Type B pancreatic cell (in vitro differentiated cells): ENCODE measurements at places on chromosomes 1 and 21.

- H3K27ac ChIP-seq: no peak overlapping the region
- no peak overlapping the region for H3K4me3 ChIP-seq
- H3K27me3 ChIP-seq: no peaks in the 10 kb centered on the region
- H3K4me1 ChIP-seq: peaks cover 4% of the 10 kb centered on the region
- peaks cover 45% of the 10 kb centered on the region for H3K36me3 ChIP-seq
- no peak for DNase-seq
These were observed 25.7 kb downstream of the TTC3 start for GRCh38 chr21:37098751-37099150.

DNA sequence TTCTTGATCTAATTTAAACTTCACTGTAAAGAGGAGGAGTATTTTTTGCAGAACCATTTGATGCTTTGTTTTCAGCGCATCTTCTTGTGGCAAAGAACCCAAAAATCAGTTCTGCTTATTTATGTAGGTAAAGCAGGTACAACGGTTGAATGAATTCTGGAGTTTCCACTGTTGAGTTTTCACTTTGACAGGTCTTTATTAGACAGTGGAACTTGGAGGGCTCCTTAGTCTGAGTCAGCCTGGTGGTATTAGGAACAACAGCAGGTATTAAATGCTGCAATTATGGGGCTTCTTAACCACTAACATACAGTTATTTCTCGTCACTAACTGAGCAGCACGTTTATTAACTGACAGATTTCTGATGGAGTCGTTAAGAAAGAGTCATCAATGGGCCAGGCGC is 1.2 kb downstream of the LRIG2 start:
- no peaks in the 10 kb centered on the region for H3K27me3 ChIP-seq
- peak overlapping the region; percentile 99 for H3K4me3 ChIP-seq
- H3K27ac ChIP-seq: peak overlapping the region; percentile 98
- no peak for DNase-seq

DNA sequence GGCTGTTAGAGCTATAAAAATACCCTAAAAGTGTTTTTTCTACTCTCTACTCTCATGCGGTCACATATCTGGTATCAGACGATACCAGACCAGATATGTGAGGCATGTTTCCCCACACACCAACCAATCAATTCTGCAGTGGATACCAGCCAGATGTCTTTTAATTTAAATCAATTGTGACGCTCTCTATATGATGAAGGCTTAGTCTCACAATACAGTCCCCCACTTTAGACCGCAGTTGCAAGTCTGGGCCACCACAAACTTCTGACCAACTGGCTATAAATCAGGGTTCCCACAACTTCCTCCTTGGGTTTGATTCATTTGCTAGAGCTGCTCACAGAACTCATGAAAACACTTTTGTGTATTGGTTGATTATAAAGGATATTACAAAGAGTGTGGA is 586.1 kb upstream of the ZP4 start:
- H3K27me3 ChIP-seq: no peaks in the 10 kb centered on the region
- no peaks in the 10 kb centered on the region for H3K36me3 ChIP-seq
- no peak overlapping the region for H3K27ac ChIP-seq
- H3K4me1 ChIP-seq: no peaks in the 10 kb centered on the region
- DNase-seq: no peak

GRCh38 chr1:40620586-40621210 is 44.8 kb downstream of the RIMS3 start:
- no peak overlapping the region for H3K4me3 ChIP-seq
- H3K27ac ChIP-seq: no peak overlapping the region
- H3K4me1 ChIP-seq: no peaks in the 10 kb centered on the region
- H3K27me3 ChIP-seq: peaks cover 5% of the 10 kb centered on the region
- no peaks in the 10 kb centered on the region for H3K36me3 ChIP-seq

GRCh38 chr1:16031551-16031950 is 9.7 kb downstream of the CLCNKA start:
- no peak for DNase-seq
- no peak overlapping the region for H3K27ac ChIP-seq
- no peak overlapping the region for H3K4me3 ChIP-seq
- H3K4me1 ChIP-seq: peaks cover 6% of the 10 kb centered on the region
- no peaks in the 10 kb centered on the region for H3K27me3 ChIP-seq

DNA sequence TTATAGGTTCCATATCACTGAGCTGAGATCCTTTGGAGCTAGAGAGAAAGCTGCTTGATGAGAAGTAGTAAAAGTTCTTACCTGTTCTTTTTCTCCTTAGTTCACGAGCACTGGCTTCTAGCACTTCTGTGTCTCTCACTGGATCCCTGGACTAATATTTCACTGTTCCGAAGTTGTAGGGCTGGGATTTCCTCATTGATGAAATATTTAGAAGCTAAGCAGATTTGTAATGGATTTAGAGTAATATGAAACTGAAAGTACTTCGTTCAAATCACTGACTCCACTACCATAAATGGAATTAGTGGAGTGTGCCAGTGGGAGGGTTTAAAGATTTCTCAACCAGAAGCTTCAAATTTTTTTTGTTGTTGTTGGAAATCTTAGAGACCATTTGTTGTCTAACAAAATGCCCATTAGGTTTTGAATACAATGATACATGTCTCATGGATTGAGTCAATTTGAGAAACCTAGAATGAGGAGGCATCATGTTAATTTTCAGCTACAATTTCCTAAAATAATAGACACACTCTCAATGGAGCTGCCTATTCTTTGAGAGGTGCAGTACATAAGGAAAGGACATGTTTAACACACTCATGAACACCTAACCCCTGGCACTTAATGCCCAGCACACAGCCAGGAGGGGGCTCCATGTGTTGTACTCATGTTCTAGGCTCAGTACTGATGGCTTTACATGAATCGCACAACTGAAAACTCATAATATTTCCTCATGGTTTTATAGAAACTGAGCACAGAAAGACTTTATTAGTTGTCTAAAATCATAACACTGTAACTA is at the start of gene GBP1:
GBP1 (minus strand) TSS at position 130 of the 790 bp plus-strand sequence. CDS start 1,974 bp downstream, outside the sequence.
- H3K4me1 ChIP-seq: peaks cover 17% of the 10 kb centered on the region
- DNase-seq: no peak
- H3K4me3 ChIP-seq: peak within 1 kb of the TSS; percentile 82

GRCh38 chr1:70459496-70460225 is 48.6 kb downstream of the CTH start:
- H3K4me3 ChIP-seq: no peak overlapping the region
- no peak overlapping the region for H3K27ac ChIP-seq
- no peak for DNase-seq

DNA sequence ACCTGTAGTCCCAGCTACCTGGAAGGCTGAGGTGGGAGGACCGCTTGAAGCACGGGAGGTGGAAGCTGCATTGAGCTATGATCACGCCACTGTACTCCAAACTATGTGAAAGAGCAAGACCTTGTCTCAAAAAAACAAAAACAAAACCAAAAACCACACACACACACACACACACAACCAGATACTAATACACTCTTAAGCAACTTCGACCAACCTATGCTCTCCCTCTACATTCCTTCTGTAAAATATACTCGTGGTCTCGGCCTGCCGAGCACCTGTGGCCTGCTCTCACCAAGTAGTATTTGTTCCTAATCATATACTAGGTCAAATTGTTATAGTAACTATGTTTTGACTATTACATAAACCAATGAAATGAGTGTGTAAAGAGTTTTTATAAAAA is 13.5 kb upstream of the SYT2 start:
- H3K27ac ChIP-seq: no peak overlapping the region
- H3K4me3 ChIP-seq: no peak overlapping the region
- peaks cover 4% of the 10 kb centered on the region for H3K4me1 ChIP-seq
- DNase-seq: no peak

- no peaks in the 10 kb centered on the region for H3K27me3 ChIP-seq
- no peak overlapping the region for H3K27ac ChIP-seq
- no peaks in the 10 kb centered on the region for H3K4me1 ChIP-seq
- H3K4me3 ChIP-seq: no peak overlapping the region
- no peak for DNase-seq
These were observed 68.4 kb upstream of the MAGI3 start for GRCh38 chr1:113321771-113322387.

DNA sequence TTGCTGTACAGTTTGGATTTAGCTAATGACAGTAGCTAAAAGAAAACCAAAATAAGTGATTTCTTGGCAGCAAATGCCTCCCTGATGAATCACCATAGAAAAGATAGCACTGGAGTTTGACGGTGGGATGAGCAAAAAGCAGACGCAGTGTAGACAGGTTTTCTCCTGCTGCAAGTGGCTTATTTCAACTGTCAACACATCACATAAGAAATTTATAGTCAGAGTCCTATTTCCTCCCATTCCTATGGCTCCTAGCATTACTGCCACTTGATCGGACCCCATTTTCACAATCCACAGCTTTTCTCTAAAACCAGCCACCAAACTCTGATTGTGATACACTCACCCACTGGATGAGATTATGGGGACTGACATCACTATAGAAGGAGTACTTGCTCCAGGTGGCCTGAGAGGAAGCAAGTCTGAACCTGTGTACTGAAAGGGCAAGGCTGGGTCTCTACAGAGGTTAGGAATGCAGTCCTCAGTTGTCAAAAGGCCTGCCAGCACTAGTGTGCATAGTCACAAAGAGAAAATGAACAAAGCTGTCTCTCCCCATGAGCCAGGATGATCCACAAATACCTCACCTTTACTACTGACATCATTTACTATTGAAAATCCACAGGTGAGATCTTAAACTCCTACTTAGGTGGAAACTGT is 359.8 kb downstream of the LTN1 start:
- H3K4me1 ChIP-seq: no peaks in the 10 kb centered on the region
- no peak overlapping the region for H3K4me3 ChIP-seq
- no peaks in the 10 kb centered on the region for H3K27me3 ChIP-seq
- H3K27ac ChIP-seq: peak overlapping the region; percentile 69
- no peak for DNase-seq
- no peaks in the 10 kb centered on the region for H3K36me3 ChIP-seq

- H3K4me3 ChIP-seq: no peak overlapping the region
- no peak overlapping the region for H3K27ac ChIP-seq
- peaks cover 16% of the 10 kb centered on the region for H3K4me1 ChIP-seq
- H3K36me3 ChIP-seq: no peaks in the 10 kb centered on the region
- no peak for DNase-seq
These were observed 71.4 kb downstream of the ZNF281 start for GRCh38 chr1:200338451-200338850.

- DNase-seq: no peak
- peaks cover 14% of the 10 kb centered on the region for H3K27me3 ChIP-seq
- no peak overlapping the region for H3K4me3 ChIP-seq
- H3K36me3 ChIP-seq: no peaks in the 10 kb centered on the region
These were observed 51.2 kb downstream of the GORAB start for GRCh38 chr1:170583186-170583585.

- H3K4me3 ChIP-seq: no peak overlapping the region
- H3K27me3 ChIP-seq: no peaks in the 10 kb centered on the region
- no peaks in the 10 kb centered on the region for H3K36me3 ChIP-seq
- H3K4me1 ChIP-seq: peaks cover 12% of the 10 kb centered on the region
- DNase-seq: no peak
These were observed 62.8 kb downstream of the EVA1C start for GRCh38 chr21:32475162-32475812.

DNA sequence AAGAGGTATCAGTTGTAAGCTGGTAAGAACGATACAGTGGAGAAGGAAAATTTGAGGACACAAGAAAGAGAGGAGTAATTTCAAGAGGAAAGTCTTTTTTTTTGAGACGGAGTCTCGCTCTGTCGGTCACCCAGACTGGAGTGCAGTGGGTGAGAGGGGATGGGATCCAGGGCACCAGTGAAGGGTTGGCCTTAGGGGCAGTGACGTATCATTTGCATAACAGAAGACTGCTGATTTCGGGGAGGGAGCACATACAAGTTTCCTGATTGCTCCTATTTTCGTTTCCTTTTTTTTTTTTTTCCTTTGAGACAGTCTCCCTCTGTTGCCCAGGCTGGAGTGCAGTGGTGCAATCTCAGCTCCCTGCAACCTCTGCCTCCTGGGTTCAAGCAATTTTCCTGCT is 4.2 kb downstream of the S100A13 start:
- no peak overlapping the region for H3K4me3 ChIP-seq
- H3K36me3 ChIP-seq: peaks cover 12% of the 10 kb centered on the region
- no peak overlapping the region for H3K27ac ChIP-seq

- DNase-seq: peak; percentile 20
- H3K4me1 ChIP-seq: no peaks in the 10 kb centered on the region
- H3K27ac ChIP-seq: no peak overlapping the region
- peaks cover 3% of the 10 kb centered on the region for H3K27me3 ChIP-seq
- peaks cover 4% of the 10 kb centered on the region for H3K36me3 ChIP-seq
These were observed 32.0 kb upstream of the LRP8 start for GRCh38 chr1:53359934-53360276.

- peaks cover 25% of the 10 kb centered on the region for H3K4me1 ChIP-seq
- peak overlapping the region; percentile 25 for H3K27ac ChIP-seq
- H3K36me3 ChIP-seq: no peaks in the 10 kb centered on the region
- H3K4me3 ChIP-seq: no peak overlapping the region
These were observed 293.3 kb downstream of the DISC1 start for GRCh38 chr1:231919886-231920285.

DNA sequence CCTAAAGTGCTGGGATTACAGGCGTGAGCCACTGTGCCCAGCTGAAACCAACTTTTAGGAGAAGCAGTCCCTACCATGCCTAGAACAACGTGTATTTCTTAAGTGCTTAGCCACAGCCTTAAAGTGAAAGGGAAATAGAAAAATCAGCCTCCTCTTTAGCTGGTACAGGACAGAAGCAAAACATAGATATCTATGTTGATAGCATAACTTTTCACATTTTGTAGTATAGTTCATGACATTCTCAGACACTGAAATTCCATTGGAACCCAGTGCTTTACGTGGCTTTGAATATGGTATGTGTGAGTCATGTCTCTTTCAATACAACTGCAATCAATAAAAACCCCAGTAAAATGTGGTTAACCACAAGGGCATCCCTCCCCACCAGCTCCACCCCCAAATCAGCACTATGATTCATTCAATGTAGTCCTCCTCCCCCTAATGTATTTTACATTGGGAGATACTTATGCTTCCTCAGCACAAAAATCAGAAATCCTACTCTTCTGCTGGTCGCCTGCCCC is 32.1 kb downstream of the TGFB2 start:
- H3K27ac ChIP-seq: peak overlapping the region; percentile 21
- H3K27me3 ChIP-seq: no peaks in the 10 kb centered on the region
- peaks cover 49% of the 10 kb centered on the region for H3K4me1 ChIP-seq
- H3K4me3 ChIP-seq: no peak overlapping the region
- peaks cover 17% of the 10 kb centered on the region for H3K36me3 ChIP-seq

GRCh38 chr1:19460535-19461219 is 24.7 kb downstream of the CAPZB start:
- no peak overlapping the region for H3K4me3 ChIP-seq
- DNase-seq: no peak
- peaks cover 4% of the 10 kb centered on the region for H3K36me3 ChIP-seq
- peaks cover 38% of the 10 kb centered on the region for H3K4me1 ChIP-seq
- no peak overlapping the region for H3K27ac ChIP-seq

GRCh38 chr1:80064524-80064923 is 1058.0 kb upstream of the ADGRL4 start:
- no peak for DNase-seq
- H3K36me3 ChIP-seq: peaks cover 2% of the 10 kb centered on the region
- H3K27ac ChIP-seq: no peak overlapping the region
- no peaks in the 10 kb centered on the region for H3K27me3 ChIP-seq

- DNase-seq: no peak
- H3K4me1 ChIP-seq: peaks cover 7% of the 10 kb centered on the region
- H3K36me3 ChIP-seq: no peaks in the 10 kb centered on the region
- no peak overlapping the region for H3K27ac ChIP-seq
These were observed 35.7 kb upstream of the MYSM1 start for GRCh38 chr1:58735586-58735985.
